ENCODE measurements at places on chromosomes 4 and X. TPM values are rescaled to one million over a fixed set of nuclear protein-coding genes. Genes with fewer than 3 reads are reported as not detected.

SFRP2 gene
- total RNA-seq: not detected

DNA sequence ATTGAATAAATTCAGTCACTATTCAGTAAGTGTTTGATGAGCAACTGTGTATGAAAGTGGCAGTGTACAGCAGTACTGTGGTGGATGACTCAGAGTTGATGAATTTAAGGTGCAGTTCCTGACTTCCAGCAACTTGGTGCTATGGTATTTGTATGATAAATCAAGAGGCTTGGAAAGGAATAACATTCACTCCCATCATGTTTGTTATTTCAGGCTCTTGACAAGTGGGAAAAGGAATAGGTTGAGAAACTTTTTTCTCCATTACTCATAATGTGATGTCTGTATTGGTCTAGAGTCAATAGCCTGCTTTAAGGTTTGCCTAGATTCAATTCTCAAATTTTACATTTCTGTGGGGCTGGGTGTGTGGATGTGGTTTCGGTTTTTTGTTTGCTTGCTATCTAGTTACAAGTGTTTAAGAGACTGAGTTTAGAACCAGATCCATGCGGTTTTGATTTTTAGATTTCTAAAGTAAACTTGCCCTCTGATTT, 35.1 kb upstream of the CYP2U1 start:
- H3K27ac ChIP-seq: peak overlapping the region; percentile 51
- no peaks in the 10 kb centered on the region for H3K36me3 ChIP-seq
- H3K27me3 ChIP-seq: peaks cover 13% of the 10 kb centered on the region
- H3K4me1 ChIP-seq: peaks cover 6% of the 10 kb centered on the region

DNA sequence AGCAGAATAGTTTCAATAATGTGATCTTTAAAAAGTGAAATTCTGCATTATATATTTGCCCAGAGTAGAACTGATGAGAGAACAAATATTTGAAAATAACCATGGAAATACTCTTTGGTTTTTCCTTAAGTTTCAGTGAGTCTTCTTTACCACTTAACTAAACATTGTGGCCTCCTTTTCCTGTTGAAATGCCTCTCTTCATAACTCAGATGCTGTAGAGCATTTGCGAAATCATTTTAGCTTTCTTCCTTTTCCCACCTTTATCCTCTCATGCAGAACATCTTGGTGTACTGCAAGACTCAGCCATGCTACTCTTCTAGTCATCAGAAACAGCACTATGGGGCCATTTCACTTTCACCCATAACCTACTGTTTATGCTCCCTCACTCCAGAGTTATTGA, 48.2 kb downstream of the CASK start:
- DNase-seq: peak; percentile 65
- H3K27me3 ChIP-seq: no peaks in the 10 kb centered on the region
- no peaks in the 10 kb centered on the region for H3K4me1 ChIP-seq
- no peak overlapping the region for H3K27ac ChIP-seq

GRCh38 chrX:138791551-138791950, 80.0 kb upstream of the FGF13 start:
- no peak overlapping the region for H3K4me3 ChIP-seq
- no peaks in the 10 kb centered on the region for H3K36me3 ChIP-seq
- no peak for DNase-seq
- H3K27ac ChIP-seq: no peak overlapping the region
- H3K4me1 ChIP-seq: no peaks in the 10 kb centered on the region

GRCh38 chrX:97705936-97706335, 822.2 kb downstream of the RPA4 start:
- no peak overlapping the region for H3K4me3 ChIP-seq
- H3K27me3 ChIP-seq: no peaks in the 10 kb centered on the region
- H3K27ac ChIP-seq: no peak overlapping the region
- H3K36me3 ChIP-seq: no peaks in the 10 kb centered on the region

Data from IMR-90 (cell line).